ENCODE measurements at places on chromosomes 1 and 21. TPM values are rescaled to one million over a fixed set of nuclear protein-coding genes. Genes with fewer than 3 reads are reported as not detected.

- DNase-seq, result no peak
These were observed 69.5 kb upstream of the SSX2IP start for GRCh38 chr1:84759756-84760155.

GRCh38 chr1:195754303-195754702 lies 853.9 kb downstream of the KCNT2 start:
- DNase-seq, result no peak

DNA sequence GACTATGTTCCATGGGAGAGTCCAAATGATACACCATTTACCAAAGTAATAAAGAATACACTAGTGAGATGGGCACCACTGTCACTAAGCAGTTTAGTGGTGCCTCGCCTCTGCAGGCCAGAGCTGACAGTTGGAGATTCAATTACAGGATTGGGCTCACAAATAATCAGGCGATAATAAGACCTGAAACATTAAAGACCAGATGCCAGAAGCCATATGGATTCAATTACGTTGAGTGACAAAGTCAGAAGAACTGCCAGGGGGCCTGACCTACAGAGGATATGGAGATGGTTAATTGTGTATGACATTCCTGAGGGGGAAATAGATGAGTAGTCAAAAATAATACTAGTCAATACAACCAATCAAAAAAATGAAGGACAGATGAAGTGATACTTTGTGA lies 65.2 kb upstream of the ST6GALNAC5 start:
- DNase-seq, result no peak

- DNase-seq, result no peak
These were observed 123.9 kb downstream of the PTBP2 start for GRCh38 chr1:96845464-96845863.

GRCh38 chr1:90957497-90957896 lies 64.3 kb downstream of the ZNF644 start:
- DNase-seq, result no peak

GRCh38 chr1:76784502-76784901 lies 82.8 kb upstream of the ST6GALNAC5 start:
- DNase-seq, result no peak

DNA sequence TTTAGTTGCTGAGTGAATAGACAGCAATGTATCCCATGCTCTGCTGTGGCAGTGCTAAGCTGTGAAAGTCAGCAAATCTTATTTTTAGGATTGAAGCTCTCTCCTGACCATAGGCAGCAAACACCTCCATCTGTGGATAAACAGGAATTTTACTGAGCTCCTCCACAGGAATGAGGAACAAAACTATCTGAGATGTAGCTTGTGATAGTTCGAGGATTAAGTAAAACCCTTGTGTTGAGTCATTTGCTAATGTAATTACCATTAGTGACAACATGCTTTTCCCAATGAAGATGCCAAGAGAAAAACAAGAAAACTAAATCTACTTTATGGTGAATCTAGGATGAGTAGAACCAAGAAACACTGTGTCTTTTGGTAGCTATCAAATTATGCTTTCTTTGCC lies 122.7 kb downstream of the CLEC20A start:
- no peak for DNase-seq

DNA sequence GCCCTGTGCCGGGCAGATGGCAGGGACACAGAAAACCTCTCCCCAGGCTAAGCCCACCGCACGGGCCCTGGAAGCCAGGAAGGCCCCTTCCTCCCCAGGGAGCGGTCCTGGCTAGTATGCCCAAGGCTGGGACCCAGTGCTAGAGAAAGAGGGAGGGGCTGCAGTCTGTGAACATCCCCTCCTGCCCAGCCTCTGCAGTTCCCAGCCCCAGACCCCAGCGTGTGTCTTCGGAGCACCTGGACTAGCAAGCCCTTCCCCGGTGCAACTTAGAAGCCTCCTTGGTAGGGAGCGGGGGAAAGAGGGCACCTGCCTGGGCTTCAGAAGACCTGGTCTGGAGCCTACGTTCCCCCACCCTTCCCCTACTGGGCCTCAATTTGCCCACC lies 2.1 kb downstream of the PLEKHG5 start:
- no peak for DNase-seq

DNA sequence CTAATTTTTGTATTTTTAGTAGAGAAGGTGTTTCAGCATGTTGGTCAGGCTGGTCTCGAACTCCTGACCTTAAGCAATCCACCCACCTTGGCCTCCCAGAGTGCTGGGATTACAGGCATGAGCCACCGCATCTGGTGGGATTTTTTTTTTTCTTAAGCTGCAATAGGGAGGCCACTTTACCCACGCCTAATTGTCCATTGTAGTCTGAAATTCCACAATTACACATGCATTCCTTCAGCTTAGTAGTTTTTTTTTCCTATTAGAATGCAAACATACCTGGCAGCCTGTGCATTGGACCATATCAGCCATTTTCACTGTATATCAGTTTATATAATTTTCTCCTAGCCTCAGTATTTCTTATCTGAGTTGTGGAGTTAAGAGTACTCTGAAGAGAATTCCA lies 186.8 kb downstream of the LMX1A start:
- DNase-seq, result no peak

GRCh38 chr1:38489844-38490270 lies 369.7 kb downstream of the RRAGC start:
- peak; percentile 58 for DNase-seq

GRCh38 chr1:84574936-84575335 lies 696 bp upstream of the CTBS start:
- no peak for DNase-seq

DNA sequence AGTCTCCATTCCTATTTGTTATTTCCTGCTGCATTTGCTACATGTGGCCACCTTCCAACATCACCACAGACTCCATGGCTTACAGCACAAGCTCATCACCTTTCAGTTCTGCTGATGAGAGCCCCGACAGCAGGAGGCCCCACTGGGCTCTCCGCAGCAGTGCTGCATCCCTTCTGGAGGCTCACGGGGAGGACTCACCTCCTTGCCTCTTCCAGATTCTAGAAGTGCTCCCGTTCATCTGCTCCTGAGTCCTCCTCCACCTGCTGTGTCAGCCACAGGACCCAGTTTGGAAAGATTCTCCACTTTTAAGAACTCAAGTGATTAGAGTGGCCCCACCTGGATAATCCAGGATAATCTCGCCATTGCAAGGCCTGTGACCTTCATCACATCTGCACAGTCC lies 167.6 kb downstream of the PCBP3 start:
- no peak for DNase-seq

YOD1 gene
- total RNA-seq, result 91.8 TPM

FMO5 gene
- total RNA-seq, result 41.9 TPM

ASPM gene
- total RNA-seq, result 7.0 TPM

LDLRAD1 gene
- total RNA-seq, result not detected

CA14 gene
- 0.30 TPM for total RNA-seq

All from lower leg skin (tissue), 4 donors.